ENCODE measurements at places on chromosomes 5 and 9. TPM values are rescaled to one million over a fixed set of nuclear protein-coding genes. Genes with fewer than 3 reads are reported as not detected.
A peak's percentile ranks its signal among the peaks of the same experiment; 100 is the strongest.

CDC23 gene
- 21.1 TPM for total RNA-seq

DNA sequence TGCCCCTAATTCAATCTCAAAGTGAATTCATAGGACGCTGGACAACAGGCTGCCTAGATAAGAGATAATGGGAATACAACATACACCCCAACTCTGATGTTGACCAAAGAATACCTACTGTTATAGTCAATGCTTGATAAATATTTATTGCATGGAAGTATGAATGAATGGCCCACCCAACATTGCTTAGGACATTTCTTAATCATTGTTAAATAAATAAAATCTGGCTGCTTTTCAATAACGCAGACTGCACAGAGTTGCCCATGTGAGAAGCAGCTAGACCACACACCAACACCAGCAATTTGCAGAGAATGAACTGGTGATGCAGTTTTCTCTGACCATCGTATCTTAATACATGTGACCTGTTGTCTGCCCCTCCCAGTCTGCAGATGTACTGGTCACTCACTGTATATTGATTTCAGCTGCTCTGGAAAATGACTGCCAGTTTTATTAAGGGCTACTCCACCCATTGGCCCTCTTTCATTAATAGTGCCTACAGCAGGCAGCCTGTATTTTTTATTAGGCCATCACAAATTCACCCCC, 236.2 kb upstream of the WWC1 start:
- H3K27ac ChIP-seq: no peak overlapping the region
- H3K27me3 ChIP-seq: no peaks in the 10 kb centered on the region
- H3K4me3 ChIP-seq: no peak overlapping the region
- no peaks in the 10 kb centered on the region for H3K36me3 ChIP-seq

CHMP5 gene
- total RNA-seq: 53.1 TPM

GRCh38 chr5:134136771-134137170, 22.3 kb downstream of the TCF7 start:
- H3K4me3 ChIP-seq: no peak overlapping the region
- H3K4me1 ChIP-seq: no peaks in the 10 kb centered on the region
- peaks cover 2% of the 10 kb centered on the region for H3K36me3 ChIP-seq

DNA sequence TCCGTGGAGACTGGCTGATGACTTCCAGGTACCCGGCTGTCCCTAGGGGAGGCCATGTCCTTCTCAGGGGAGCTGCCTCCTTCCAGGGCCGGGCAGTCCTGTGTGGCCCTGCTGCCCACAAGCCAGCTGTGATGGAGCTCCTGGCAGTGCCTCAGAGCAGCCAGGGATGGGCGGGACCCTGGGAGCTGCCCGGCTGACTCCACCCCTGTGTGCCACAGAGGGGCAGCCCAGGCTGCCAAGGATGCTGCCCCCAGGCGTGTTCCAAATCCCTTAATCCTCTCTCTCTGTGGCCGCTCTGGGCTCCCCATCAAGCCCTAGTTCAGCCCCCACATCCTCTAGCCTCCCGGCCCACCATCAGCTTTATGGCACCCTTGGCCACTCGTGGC, 7.0 kb upstream of the SCGB3A1 start:
- H3K27ac ChIP-seq: no peak overlapping the region
- peak; percentile 52 for DNase-seq
- H3K27me3 ChIP-seq: no peaks in the 10 kb centered on the region
- H3K4me1 ChIP-seq: no peaks in the 10 kb centered on the region

- H3K4me3 ChIP-seq: no peak overlapping the region
- no peak for DNase-seq
- H3K27me3 ChIP-seq: no peaks in the 10 kb centered on the region
- H3K4me1 ChIP-seq: no peaks in the 10 kb centered on the region
These were observed 430.9 kb downstream of the DMAC1 start for GRCh38 chr9:7368410-7369292.

TRIM36 gene
- 23.9 TPM for total RNA-seq

DNA sequence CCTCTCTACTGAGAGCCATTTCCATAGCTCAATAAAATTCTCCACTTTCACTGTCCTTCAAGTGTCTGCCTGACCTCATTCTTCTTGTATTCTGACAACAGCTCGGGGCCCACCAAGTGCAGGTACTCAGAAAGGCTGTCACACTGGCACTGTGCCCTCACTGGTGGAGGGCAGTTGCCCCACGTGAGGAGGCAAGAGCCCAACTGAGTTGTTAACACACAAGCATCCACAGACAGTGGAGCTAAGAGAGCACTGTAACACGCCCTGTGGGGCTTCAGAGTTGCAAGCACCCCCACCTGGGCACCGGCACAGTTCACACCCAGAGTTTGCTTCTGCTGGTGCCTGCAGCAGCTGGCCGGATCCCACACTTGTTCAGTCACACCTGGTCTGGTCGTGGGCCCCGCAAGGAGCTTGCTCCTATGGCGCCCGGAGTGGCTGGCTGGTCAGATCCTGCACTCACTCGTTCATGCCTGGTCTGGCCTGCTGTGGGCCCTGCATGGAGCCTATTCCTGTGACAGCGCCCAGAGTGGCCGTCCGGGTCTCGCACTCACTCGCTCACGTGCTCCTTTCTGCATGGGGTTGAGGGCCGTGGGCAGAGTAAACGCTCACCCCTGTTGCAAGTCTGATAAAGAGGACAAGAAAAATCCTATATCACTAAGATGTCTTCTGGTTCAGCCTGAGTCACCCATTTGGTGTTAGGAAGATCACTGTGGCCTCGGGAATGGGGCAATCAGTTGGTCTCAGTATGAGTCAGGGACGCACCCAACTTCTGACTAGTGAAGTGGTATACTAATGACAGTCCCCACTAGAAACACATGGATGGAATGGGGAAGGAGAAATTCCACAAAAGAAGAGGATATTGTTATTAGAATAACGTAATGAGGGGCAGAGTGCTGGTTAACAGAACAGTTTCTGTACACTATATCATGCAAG, 87.0 kb upstream of the CCNH start:
- H3K27me3 ChIP-seq: no peaks in the 10 kb centered on the region
- no peak overlapping the region for H3K4me3 ChIP-seq
- H3K36me3 ChIP-seq: no peaks in the 10 kb centered on the region
- no peaks in the 10 kb centered on the region for H3K4me1 ChIP-seq
- H3K27ac ChIP-seq: no peak overlapping the region

- no peak overlapping the region for H3K27ac ChIP-seq
- H3K27me3 ChIP-seq: no peaks in the 10 kb centered on the region
- H3K36me3 ChIP-seq: no peaks in the 10 kb centered on the region
- no peak overlapping the region for H3K4me3 ChIP-seq
These were observed 18.4 kb upstream of the CNTLN start for GRCh38 chr9:17116400-17116837.

GRCh38 chr5:41708604-41708940, 161.7 kb downstream of the OXCT1 start:
- no peak for DNase-seq
- H3K4me3 ChIP-seq: no peak overlapping the region
- H3K36me3 ChIP-seq: no peaks in the 10 kb centered on the region
- H3K27me3 ChIP-seq: no peaks in the 10 kb centered on the region
- no peak overlapping the region for H3K27ac ChIP-seq
- no peaks in the 10 kb centered on the region for H3K4me1 ChIP-seq

DNA sequence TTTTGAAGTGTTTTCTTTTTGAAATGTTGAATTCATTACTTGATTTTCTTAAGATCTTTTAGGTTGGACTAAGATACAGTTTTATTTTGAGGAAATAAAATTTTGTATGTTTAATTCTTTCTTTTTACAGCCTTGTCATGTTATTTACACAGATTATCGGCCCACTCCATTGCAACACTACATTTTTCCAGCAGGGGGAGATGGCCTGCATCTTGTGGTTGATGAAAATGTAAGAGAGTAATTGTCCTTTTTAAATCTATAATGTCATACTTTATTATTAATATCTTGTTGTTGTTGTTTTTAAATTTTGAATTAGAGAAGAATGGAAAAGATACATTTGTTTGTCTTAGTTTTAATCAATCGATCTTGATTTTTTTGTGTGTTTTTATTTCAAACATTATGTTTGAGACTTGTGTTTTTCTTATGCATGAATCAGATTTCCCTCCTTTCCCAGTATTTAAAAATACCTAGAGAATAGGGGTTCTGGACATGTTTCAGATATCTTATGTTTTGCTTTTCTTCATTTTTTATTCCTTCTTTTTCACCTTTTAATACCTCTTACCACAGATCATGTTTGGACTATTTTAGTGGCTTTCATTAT, 36.7 kb downstream of the MTREX start:
- no peak overlapping the region for H3K4me3 ChIP-seq
- peaks cover 13% of the 10 kb centered on the region for H3K36me3 ChIP-seq
- no peak for DNase-seq
- H3K27me3 ChIP-seq: no peaks in the 10 kb centered on the region
- H3K27ac ChIP-seq: no peak overlapping the region
